ENCODE measurements at places on chromosomes 1 and 21.
A peak's percentile ranks its signal among the peaks of the same experiment; 100 is the strongest.

DNA sequence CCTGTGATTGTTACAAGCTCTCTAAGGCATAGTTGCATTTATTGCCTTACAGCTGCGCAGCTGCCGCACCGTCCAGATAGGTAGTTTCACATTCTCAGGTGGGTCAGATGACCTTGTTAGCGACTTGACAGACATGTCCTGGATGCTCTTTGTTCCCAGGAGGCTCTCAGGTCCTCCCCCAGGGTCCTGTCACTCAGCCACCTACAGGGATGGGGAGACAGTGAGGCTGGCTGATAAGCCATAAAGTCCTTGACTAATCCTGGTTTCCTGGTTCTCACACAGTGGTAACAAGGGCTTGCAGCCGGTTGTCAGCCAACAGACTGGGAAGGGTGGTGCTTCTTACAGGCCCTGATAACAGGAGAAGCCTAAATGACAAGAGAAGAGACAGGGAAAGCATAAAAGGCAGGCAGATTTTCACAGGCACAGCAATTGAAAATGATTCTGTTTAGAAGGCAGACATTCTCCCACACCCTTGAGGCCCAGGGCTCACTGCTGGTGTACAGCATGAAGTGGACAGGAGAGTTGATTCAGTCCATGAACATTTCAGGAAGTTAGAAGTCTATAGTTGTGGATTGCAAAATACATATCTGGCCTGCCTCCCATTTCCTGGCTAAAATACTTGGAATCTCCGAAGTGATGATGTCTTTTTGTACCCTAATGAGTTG is 2.9 kb downstream of the ARF1 start:
- DNase-seq, result no peak

DNA sequence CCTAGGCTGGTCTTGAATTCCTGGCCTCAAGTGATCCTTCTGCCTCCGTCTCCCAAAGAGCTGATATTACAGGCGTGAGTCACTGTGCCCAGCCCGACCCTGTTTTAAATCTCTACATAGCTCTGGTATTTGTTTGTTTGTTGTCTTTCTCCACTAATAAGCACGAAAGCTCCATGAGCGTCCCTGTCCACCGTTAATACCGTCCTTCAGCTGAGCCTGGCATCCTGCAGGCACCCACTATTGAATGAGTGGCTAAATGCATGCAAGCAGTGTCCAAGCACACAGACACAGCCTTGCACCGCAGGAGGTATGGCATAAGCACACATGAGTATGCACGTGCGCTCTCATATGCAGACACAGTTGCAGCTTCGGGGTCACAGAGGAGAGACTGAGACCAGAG is 4.5 kb upstream of the COL16A1 start:
- DNase-seq, result no peak

DNA sequence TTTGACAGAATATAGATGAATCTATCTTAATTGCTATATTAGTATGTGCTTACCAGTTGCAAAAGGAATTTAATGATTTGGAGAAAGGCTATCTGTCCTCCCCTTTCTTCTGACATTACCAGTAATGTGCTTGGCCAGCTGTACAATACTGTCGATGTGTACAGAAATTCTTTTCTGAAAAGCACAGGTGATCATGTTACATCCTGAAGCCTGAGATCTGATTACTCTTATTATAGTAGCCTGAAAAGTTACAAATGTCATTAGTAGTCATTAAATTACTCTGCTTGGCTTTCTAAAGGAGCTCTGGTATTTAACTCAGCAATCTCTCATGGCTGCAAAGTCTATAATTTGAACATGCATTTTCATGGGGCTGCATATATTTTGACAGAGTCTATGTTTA is 209.8 kb downstream of the PTPRC start:
- no peak for DNase-seq

DNA sequence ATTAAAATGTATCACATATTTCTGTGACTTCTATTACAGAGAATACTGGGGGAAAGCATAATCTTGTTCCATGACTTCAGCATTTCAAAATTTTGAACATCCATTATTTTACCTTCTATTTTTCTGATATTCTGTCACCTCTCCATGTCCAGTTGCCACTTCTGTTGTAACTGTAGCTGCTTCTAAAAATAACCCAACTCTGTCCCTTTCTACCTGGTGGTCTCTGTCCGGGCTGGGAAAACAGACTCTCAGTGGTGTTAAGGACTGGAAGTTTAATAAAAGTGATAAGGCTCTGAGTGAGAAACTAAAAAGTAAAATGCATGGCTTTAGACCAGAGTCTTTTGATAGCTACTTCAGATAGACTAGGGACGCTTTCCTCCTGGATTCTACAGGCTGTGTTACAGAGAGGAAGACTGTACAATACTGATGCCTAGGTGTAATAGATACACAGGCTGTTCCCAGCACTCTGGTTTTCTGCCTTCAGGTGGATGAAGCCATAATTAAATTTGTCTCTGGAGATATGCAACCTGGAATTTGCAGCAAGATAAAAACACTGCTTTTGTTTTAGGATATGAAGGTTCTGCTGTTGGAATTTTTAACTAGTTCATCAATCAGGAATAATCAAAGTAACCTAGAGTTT is 42.1 kb upstream of the SEC16B start:
- DNase-seq, result no peak

GRCh38 chr1:209416716-209417115 is 166.8 kb upstream of the CAMK1G start:
- DNase-seq, result no peak

DNA sequence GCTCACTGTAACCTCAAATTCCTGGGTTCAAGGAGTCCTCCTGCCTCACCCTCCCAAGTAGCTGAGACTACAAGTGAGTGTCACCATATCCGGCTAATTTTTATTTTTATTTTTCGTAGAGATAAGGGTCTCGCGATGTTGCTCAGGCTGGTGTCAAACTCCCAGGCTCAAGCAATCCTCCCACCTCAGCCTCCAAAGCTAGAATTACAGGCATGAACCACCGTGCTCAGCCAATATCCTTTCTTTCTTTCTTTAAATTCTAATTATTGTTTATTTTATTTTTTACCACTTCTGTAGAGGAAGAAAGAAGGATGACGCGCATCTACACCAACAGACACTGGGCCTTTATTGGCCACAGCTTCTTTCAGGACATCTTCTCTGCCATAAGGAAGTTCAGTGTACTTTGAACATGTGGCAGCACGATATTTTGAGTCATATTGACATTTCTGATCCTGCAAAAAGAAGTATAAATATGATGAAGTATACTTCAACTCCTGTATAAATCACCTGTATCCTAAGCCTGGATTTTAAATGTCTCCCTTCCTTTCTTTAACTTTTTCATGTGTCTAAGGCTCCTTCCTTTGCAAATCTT is 15.8 kb downstream of the CTSS start:
- no peak for DNase-seq

DNA sequence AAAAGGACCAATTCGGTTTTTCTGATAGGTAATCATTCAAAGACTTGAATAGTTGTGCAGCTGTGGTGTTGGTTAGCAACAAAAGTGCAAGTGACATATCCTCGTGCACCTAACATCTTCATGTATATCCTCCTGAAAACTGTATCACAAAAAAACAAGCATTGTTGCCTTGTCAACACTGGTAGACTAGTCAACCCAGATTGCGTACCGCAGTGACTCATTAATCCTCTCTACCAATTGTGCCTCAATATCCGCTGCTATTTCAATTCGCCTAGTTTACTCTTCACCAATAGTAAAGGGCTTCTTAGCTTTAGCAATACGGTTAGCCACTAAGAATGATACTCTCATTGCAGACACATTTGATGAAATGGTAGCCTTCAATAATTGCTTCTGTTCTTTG is 3.5 kb downstream of the HHAT start:
- DNase-seq, result no peak

DNA sequence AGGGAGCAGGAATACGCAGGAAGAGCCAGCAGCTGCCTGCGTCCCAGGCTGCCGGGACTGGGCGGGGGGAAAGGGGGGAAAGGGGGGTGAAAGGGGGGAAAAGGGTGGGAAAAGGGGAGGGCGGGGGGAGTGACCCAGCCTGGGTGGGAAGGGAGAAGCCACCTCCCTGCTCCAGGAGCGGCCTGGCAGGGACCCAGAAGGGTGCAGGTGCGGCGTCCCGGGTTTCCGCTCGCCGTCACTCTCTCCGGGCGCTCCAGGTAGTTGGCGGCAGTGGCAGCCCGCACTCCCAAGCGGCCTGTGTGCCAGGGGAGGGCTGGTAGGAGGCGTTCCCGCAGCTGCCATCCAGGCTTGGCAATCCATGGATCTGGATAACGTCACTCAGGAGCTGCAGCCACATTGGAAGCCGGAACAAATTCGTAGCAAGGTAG is 141.0 kb upstream of the NGF start:
- DNase-seq, result no peak

GRCh38 chr1:76252431-76252830 is 177.9 kb downstream of the ST6GALNAC3 start:
- DNase-seq, result no peak

DNA sequence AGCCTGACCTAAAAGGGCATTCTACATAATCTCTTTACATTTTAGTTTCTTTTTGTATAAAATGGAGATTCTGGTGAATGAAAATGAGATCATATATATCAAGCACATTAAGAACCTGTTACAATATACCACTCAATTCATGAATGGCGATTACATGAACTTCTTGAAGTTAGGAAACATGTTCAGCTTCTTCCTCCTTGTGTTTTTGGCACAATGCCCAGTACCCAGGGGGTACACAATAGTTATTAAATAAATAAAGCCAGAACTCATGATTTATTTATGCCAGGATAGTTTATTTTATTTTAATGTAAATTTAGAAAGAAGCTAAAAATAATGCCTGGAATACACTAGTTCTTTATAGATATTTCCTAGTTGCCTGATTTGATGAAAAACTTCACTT is 186.0 kb upstream of the PTGFR start:
- no peak for DNase-seq

DNA sequence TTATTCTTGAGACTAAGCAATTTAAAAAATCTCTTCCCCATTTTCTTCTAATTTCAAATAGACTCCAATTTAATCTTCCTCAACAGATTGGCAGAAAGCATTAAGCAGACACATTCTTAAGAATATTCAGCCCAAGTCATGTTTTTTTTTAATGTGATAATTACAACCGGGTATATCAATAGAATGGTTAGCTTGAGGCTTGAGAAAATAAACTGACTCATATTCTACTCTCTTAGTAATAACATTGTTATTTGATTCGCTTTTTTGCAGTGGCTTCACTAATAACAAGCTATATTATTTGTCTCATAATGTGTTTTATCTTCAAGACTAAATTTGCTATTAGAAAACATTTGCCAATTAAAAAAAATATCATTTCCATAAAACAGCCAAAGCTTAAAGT is 488.6 kb upstream of the RGS18 start:
- DNase-seq, result no peak

DNA sequence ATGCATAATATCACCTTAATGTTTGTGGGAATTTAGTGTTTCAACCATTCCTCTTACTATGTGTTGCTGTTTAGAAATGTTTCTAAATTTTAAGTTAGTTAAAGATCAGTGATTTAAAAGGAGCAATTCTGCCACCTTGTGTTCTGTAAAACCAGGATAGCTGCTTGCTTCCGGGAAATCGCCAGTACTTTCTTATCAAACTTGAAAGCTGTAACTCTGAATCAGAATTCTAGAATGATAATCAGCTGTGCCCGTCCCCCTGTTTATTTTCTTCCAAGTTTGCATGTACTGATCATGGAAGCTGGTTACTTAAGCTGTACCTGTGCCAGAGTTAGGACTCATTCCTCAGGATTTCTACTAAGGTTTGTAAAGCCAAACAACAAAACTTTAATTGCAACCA is 656.4 kb downstream of the LTN1 start:
- peak; percentile 56 for DNase-seq

- DNase-seq, result peak; percentile 67
Observed at GRCh38 chr1:20361805-20362381, 71.2 kb downstream of the VWA5B1 start.

GRCh38 chr21:45584786-45585185 is 42.5 kb upstream of the SLC19A1 start:
- no peak for DNase-seq

DNA sequence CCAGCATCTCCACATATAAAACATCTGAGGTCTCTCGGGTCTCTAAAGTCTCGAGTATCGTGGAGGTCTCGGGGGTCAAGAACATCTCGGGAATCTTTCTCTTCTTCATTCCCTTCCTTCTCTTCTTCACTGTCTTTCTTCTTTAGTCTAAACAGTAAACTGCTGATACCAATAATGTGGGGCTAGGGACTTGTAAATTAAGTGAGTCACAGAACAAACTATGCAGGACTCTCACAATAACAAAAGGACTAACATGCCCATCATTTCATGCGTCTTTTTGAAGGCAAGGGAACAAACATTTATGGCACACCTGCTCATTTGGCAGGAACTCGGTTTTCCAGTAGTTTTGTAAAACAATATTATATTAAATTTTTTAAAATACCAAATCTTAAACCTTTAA is 32.4 kb downstream of the PRPF38A start:
- DNase-seq, result no peak

- DNase-seq, result no peak
Observed at GRCh38 chr1:45551684-45552083, 1.1 kb downstream of the AKR1A1 start.

- no peak for DNase-seq
Observed at GRCh38 chr1:147897029-147897752, 5.4 kb upstream of the GJA8 start.

- DNase-seq, result peak; percentile 63
Observed at GRCh38 chr1:27388337-27389005, 4.0 kb upstream of the GPR3 start.

GRCh38 chr1:175520186-175520585 is 223.2 kb downstream of the TNR start:
- no peak for DNase-seq

GRCh38 chr1:28328228-28328648 is 602 bp upstream of the MED18 start:
- DNase-seq, result no peak

- DNase-seq, result no peak
Observed at GRCh38 chr1:20974951-20975350, 187.8 kb upstream of the HP1BP3 start.

DNA sequence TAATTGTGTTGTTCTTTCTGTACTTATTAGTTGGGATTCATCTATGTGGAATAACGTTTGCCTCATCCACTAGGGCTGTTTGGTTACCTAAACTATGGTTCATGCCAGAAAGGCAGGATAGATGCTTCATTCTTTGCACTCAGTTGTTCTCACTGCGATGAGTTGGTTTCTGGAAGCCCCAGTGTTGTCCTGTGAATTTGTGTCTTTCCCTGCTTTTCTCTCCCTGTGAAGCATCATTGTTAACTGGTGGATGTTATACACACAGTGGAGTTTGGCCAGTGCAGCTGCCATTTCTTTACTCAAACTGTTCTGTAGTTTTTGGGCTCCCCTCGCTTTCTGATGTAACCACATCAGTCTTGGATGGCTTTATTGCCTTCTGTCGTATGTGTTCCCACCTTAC is 143.6 kb upstream of the COL6A1 start:
- DNase-seq, result no peak

- no peak for DNase-seq
Observed at GRCh38 chr1:54569339-54569738, 21.3 kb downstream of the ACOT11 start.

All from SK-MEL-5 (cell line).